ENCODE measurements at places on chromosomes 2 and 18.
A peak's percentile ranks its signal among the peaks of the same experiment; 100 is the strongest.

- DNase-seq, result no peak
Observed at GRCh38 chr2:172997031-172997430, 78.6 kb upstream of the MAP3K20 start.

GRCh38 chr2:172198908-172199307 is 96.2 kb upstream of the DLX2 start:
- no peak for DNase-seq

GRCh38 chr18:40670668-40671375 is 1284.2 kb upstream of the PIK3C3 start:
- DNase-seq, result no peak

DNA sequence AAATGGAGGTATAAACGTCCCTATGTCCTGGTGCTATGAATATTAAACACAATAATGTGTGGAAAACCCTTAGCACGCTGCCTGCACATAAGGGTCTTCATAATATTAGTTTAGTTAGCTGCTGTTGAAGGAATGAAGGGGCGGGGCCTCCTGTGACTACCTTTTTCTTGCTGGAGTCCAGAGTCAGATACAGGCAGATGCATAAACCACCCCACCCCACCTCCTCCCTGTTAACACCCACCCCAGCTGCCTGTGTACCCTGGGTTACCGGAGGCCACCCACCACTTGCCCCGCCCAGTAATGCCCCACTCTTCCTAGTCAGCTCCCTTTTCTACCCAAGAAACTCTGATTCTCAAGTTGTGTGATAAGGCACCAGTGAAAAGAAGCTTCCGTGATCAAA is 158.4 kb downstream of the EN1 start:
- DNase-seq, result no peak

- DNase-seq, result no peak
Observed at GRCh38 chr2:1546901-1547300, 133.6 kb downstream of the TPO start.

DNA sequence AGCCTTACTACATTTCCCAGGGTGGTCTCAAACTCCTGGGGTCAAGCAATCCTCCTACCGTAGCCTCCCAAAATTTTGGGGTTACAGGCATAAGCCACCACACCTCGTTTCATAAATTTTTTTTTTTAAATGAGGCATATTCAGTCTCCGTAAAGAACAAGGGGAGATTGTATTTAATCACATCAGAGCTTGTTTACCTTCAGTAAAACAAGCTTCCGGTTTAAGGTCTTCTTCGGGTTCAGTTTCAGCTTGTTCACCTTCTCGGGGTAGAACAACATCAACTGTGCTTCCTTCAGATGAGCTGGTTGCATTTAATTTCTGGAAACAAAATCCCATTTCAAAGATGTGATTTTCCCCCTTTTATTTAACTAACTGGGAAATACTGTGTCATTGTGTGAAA is 88.6 kb downstream of the SCN3A start:
- no peak for DNase-seq

DNA sequence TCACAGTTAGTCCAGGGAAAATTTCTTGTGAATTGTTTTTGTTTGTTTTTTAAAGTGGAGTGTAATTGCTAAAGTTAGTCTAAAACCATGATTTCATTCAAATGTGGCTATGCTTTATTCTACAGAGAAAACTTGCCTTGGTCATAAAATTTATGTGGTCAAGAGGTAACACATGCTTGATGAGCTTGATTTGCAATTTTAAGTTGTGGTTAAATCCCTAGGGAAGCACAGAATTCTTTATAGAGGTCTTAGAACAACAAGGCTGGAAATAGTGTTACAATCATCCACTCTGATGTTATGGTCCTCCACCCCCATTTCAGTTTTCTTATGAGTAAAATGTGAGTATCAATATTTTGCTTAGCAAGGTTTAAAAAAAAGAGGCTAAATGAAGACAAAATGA is 359.6 kb downstream of the NRXN1 start:
- no peak for DNase-seq

GRCh38 chr2:200455958-200456421 is 53.9 kb downstream of the KCTD18 start:
- DNase-seq, result no peak

DNA sequence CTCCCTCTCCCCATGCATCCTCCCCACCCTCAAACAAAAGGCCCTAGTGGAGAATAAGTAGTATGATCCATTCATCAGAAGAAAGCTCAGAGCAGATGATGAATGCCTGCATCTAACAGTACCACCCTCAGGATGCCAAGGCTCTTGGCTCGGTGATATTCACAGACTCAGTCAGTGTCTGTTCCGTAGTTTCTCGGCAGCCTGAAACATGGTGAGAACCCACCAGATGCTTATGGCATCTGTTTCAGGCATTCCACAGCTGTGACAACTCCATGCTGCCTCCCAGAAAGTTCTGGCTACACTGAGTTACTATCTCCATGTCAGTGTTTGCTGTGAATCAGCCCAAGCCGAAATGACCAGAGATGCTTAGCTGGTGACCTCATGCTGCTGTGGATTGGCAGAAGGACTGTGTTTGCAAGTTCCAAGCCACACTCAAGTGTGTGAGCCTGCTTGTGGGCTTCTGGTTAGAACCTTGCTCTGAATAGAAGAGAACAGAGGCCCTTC is 83.9 kb downstream of the WDSUB1 start:
- DNase-seq, result no peak

- no peak for DNase-seq
Observed at GRCh38 chr2:237483018-237483731, 3.9 kb upstream of the MLPH start.

DNA sequence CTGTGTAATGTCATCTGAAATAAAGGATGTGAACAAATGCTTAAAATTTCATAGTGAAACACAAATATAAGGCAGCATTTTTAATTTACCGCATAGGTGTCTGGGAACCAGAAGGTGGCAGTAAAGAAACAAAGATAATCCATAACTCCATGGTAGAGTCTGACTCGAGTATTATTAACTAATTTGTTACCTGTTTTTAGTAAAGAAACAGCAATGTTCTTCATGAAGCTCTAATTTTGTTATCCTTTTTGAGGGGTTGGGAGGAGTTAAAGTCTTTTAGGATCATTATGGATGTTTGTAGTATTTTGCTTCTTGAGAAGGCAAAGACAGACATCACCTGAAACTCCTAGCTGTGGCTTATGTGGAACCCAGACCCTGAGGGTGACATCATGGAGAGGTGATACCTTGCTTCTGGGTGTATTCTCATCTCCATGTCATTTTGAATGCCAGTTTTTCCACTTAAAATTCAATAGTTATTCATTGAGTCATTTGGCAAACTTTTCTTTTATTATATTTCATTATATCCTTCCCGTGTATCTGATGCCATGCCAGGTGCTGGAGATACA is 286.2 kb upstream of the EPAS1 start:
- no peak for DNase-seq

DNA sequence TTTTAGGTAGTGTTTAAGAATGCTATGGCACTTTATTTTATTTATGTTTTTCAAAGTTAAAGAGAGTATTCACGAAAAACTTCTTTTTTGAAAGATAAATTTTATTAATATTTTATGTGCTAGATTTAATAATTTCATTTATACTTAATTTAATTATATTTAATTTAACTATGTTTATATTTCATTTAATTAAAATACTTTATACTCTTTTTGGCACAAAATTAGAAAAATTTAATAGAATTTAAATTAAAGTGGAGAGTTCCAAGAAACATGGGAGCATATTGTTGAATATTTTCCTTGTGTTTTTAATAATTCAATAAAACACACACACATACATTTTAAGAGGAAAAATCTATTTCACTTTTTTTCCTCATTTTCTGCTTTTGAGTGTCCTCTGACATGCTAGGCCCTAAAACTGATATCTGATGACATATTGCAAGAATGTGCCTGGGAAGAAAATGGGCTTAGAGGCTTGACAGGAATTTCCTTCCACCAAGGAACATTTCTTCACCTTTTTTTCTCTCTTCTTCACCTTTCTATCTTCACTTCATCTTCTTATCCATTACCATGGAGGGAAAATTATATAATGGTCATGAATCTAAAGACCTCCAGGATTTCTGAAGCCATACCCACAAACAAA is 15.4 kb downstream of the ARHGAP28 start:
- DNase-seq, result no peak

GRCh38 chr18:30730915-30731314 is 311.6 kb downstream of the DSC3 start:
- DNase-seq, result no peak

DNA sequence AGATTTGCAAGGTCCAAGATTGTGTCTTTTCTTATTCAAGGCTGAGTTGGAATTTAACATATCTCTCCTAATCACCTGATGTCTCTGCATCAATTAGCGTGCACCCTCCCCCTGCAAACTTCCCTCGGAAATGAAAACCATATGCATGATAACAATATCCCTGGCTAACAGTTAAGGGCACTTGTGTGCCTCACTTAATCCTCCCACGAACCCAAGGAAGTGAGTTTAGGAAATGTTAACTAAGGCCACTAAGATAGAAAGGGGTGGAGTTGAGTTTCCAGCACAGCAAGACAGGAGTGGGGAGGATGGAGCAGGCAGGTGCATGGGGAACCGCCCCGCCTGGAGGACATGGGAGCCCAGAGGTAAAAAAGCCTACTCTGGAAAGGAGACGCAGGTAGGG is 52.4 kb upstream of the PTMA start:
- DNase-seq, result no peak

GRCh38 chr2:226984750-226985582 is 149.1 kb downstream of the RHBDD1 start:
- no peak for DNase-seq

- no peak for DNase-seq
Observed at GRCh38 chr18:515838-516237, 15.3 kb upstream of the COLEC12 start.

DNA sequence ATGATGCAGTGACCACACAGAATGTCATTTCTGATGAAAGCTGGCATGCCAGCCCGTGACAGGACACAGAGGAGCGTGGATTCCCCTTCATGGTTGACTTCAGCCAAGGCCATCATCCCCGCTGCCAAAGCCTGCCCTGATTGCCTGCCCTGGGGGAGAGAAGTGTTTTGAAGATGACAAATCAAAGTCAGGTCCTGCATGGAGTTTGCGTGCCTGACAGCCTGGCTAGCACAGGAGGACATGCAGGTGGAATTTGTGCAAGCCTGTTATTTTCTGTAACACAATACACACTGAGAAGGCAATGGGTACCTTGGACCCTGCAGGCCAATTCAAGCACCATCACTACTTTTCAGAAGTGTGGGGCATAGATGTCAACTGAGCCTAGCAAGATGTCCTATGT is 5.4 kb upstream of the IL1R2 start:
- DNase-seq, result no peak

DNA sequence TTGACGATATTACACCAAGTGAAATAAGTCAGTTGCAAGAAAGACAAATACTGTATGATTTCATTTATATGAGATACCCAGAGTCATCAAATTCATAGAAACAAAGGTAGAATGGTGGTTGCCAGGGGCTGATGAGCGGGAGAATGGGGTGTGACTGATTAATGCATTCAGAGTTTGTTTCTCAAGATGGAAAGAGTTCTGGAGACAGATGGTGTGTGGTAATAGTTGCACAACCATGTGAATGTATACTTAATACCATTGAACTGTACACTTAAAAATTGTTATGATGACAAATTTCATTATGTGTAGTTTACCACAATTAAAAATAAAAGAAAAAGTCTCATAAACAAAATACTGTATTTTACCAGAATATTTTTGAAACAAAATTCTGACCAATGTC is 117.3 kb downstream of the PIGN start:
- DNase-seq, result no peak

DNA sequence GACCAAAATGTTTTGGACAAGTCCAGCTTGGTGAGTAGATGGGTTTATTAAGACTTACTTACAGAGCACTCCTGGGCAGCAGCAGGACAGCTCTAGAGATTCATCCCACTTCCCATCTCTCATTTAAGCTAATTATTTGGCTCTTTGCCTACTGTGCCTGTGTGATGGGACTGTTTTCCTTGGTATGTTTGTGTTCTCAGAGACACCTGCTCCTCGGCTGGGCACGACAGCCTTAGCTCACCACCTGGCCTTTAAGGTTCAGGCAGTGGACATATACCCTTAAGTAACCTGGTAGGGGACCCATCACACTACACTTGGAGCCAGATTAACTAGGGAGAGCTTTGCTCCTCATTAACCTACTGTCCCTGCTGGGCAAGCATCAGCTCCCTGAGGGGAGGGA is 41.7 kb upstream of the EFEMP1 start:
- DNase-seq, result no peak

- no peak for DNase-seq
Observed at GRCh38 chr2:223594831-223595230, 7.3 kb downstream of the SCG2 start.

DNA sequence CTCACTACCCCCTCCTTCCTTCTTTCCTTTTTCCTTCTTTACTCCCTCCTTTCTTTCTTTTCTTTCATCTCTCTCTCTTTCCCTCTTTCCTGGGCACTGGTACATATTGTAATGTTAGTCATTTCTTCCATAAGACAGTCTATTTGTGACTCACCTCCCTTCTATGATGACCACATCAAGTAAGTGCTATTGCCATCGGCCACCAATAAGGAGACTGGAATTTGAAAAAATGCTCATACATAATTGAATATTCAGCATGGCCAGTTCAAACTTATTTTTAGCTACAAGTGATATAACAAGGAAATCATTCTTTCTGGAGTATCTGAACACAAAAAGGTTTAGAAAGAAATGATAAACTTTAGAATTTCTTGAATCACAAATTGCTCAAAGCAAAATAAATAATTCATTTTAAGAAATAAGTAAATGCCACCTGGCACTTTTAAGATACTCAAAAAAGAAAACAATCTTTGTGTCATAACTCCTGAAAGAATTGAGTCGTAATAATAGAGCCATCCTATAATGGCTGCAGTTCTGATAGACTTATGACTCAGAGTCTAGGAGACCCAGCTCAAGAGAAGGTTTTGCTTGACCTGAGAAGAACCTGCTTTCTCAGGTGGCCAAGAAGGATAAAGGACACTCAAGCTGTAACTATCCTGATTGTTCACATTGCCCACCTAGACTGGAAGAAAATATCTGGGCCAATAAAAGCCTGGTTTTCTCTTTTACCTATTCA is 51.6 kb upstream of the CCBE1 start:
- DNase-seq, result peak; percentile 57

DNA sequence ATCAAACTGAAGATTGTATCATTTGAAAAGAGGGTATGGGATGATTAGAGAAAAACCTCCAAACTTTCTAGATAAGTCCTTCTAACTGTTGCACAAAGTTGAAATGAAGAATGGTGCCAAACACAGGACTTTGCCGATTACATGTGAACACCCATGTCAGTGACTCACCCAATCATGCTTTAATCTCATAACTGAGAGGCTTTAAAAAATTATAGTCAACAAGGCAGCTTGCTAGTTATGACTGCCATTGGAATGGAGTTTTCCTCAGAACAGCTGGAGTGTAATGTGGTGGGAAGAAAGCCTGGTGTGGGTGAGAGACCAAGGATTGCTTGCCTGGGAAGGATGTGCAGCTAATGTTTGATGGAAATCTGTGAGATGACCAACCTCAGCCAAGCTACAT is 98.2 kb upstream of the ALPP start:
- DNase-seq, result no peak

- no peak for DNase-seq
Observed at GRCh38 chr18:55501579-55501978, 86.4 kb downstream of the TCF4 start.

All from epithelial cell of prostate (primary cell).